Colonic mucosa (tissue), 4 donors: ENCODE measurements at places on chromosomes 6 and 20. TPM values are rescaled to one million over a fixed set of nuclear protein-coding genes. Genes with fewer than 3 reads are reported as not detected.

GRCh38 chr20:39877788-39878187 is 811.2 kb downstream of the MAFB start:
- DNase-seq, result no peak
- H3K4me3 ChIP-seq, result no peak overlapping the region
- no peaks in the 10 kb centered on the region for H3K36me3 ChIP-seq
- no peak overlapping the region for H3K27ac ChIP-seq
- H3K27me3 ChIP-seq, result no peaks in the 10 kb centered on the region

GRCh38 chr6:44650947-44651346 is 263.4 kb downstream of the CDC5L start:
- no peaks in the 10 kb centered on the region for H3K36me3 ChIP-seq
- no peak overlapping the region for H3K4me3 ChIP-seq
- no peak for DNase-seq
- no peaks in the 10 kb centered on the region for H3K27me3 ChIP-seq
- no peaks in the 10 kb centered on the region for H3K4me1 ChIP-seq
- H3K27ac ChIP-seq, result no peak overlapping the region

The DEFB124 gene
- not detected for total RNA-seq

GRCh38 chr6:55047451-55048044 is 126.8 kb upstream of the HCRTR2 start:
- H3K27ac ChIP-seq, result no peak overlapping the region
- H3K4me1 ChIP-seq, result no peaks in the 10 kb centered on the region
- no peaks in the 10 kb centered on the region for H3K27me3 ChIP-seq

The PAK5 gene
- total RNA-seq, result not detected

GRCh38 chr6:83092756-83093399 is 25.4 kb downstream of the DOP1A start:
- no peaks in the 10 kb centered on the region for H3K27me3 ChIP-seq
- DNase-seq, result no peak
- H3K4me3 ChIP-seq, result no peak overlapping the region
- no peak overlapping the region for H3K27ac ChIP-seq
- H3K4me1 ChIP-seq, result no peaks in the 10 kb centered on the region

The PPP1R14C gene
- total RNA-seq, result 23.7 TPM

DNA sequence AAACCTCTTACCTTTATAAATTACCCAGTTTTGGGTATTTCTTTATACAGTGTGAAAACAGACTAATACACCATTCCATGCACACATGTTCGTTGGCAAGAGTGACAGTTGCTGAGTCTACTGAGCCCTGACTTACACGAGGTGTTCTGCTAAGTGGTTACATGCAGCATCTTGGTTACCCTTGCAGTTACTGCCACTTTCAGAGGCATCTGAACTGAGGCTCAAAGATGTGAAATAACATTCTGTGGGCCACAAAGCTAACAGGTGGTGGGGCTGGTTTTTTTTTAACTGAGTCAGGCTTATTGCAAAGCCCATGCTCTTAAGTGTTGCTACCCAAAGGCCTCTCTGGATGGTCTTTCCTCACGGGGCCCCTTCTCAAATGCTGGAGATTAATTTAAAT is 54.4 kb upstream of the GTSF1L start:
- DNase-seq, result no peak
- H3K4me1 ChIP-seq, result no peaks in the 10 kb centered on the region
- H3K27ac ChIP-seq, result no peak overlapping the region
- H3K27me3 ChIP-seq, result no peaks in the 10 kb centered on the region
- H3K4me3 ChIP-seq, result no peak overlapping the region

DNA sequence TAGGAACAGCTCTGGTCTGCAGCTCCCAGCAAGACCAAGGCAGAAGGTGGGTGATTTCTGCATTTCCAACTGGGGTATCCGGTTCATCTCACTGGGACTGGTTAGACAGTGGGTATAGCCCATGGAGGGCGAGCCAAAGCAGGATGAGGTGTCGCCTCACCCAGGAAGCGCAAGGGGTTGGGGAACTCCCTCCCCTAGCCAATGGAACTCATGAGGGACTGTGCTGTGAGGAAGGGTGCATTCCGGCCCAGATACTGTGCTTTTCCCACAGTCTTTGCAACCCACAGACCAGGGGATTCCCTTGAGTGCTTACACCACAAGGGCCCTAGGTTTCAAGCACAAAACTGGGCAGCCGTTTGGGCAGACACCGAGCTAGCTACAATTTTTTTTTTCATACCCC is 21.8 kb downstream of the HDDC2 start:
- no peaks in the 10 kb centered on the region for H3K4me1 ChIP-seq
- no peaks in the 10 kb centered on the region for H3K27me3 ChIP-seq
- H3K27ac ChIP-seq, result no peak overlapping the region
- no peak for DNase-seq
- H3K36me3 ChIP-seq, result no peaks in the 10 kb centered on the region

DNA sequence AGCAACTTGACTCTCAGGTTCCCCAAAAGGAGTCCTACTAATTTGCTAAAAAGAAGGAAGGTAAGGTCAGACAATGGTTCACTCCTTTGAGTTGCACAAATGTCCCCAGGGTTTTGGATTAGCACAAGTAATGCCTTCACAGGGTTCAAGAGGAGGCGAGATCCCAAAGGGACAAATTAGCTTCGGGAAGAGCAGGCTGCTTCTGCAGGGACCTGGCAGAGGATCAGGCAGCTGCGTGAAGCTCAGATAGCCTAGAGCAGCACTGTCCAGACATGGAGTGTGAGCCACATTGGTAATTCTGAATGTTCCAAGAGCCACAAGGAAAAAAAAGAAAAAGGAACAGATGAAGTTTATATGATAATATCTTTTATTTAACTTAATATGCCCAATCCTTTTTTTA is 115.4 kb downstream of the CFAP61 start:
- no peaks in the 10 kb centered on the region for H3K36me3 ChIP-seq
- no peak overlapping the region for H3K4me3 ChIP-seq
- no peaks in the 10 kb centered on the region for H3K4me1 ChIP-seq
- no peaks in the 10 kb centered on the region for H3K27me3 ChIP-seq
- no peak overlapping the region for H3K27ac ChIP-seq

DNA sequence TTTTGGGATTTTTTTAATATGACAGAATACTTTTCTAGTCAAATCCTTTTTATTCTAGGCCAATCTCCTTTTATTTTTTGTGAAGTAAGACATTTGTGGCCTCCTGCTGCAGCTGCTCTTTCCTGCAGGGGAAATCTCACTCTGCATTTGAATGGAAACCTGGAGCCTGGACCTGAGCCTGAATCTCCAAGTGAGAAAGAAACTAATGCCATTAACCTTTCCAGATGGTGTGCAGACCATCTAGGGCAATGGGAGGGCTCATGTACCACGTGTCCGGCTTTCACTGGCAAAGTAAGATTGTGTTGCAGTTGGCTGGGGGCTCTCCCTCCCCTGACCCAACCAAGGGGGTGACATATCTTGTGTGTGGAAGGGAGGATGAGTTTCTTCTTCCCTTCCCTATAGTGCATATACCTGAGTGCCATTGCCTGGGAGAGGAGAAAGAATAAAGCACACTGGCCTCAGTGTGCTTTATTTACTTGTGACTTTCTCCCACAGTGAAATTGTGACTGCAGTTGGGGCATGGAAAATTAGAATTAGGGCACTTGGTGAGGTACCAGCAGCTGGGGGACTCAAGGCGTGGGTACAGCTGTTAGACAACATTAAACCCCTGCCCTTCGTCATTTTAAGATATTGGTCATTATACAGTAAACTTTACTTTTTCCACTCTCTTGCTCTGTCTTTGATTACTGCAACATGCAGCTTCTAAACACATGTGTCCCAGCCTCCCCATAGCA is 159.8 kb upstream of the RIN2 start:
- H3K27ac ChIP-seq, result no peak overlapping the region
- H3K4me3 ChIP-seq, result no peak overlapping the region
- no peaks in the 10 kb centered on the region for H3K27me3 ChIP-seq

DNA sequence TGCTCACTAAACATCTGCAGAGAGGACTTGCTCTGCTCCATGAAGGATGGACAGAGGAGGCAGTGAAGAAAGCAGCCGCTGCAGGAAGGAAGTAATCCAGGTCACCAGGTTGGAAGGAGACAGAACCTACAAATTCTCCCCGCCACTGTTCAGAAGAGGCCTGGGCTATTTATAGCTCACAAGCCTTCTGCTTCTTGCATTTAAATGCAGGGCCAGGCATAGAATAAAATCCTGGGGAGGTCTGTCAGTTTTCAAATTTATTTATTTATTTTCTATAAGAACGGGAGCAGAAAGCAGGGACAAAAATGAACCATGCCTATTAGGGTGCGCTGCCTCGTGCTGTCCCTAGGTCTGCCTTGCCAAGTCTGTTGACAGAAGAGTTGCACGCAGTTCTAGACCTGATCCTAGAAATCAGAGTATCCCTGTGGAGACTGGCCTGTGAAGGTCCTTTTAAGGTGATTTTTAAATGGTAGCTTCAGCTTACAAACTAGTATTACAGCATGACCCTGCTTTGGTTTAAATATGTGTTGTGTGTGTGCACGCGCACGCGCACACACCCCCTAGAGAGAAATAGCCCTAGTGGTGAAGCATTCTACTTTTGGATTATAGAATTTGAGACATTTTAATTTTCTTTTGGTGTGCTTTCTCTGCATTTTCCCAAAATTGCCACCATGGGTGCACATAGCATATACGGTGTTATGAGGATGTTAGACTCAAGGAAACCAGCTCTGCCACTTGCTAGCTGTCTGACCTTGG is 19.5 kb downstream of the RIMS4 start:
- H3K27me3 ChIP-seq, result no peaks in the 10 kb centered on the region
- H3K4me1 ChIP-seq, result no peaks in the 10 kb centered on the region
- H3K4me3 ChIP-seq, result no peak overlapping the region
- H3K27ac ChIP-seq, result no peak overlapping the region

DNA sequence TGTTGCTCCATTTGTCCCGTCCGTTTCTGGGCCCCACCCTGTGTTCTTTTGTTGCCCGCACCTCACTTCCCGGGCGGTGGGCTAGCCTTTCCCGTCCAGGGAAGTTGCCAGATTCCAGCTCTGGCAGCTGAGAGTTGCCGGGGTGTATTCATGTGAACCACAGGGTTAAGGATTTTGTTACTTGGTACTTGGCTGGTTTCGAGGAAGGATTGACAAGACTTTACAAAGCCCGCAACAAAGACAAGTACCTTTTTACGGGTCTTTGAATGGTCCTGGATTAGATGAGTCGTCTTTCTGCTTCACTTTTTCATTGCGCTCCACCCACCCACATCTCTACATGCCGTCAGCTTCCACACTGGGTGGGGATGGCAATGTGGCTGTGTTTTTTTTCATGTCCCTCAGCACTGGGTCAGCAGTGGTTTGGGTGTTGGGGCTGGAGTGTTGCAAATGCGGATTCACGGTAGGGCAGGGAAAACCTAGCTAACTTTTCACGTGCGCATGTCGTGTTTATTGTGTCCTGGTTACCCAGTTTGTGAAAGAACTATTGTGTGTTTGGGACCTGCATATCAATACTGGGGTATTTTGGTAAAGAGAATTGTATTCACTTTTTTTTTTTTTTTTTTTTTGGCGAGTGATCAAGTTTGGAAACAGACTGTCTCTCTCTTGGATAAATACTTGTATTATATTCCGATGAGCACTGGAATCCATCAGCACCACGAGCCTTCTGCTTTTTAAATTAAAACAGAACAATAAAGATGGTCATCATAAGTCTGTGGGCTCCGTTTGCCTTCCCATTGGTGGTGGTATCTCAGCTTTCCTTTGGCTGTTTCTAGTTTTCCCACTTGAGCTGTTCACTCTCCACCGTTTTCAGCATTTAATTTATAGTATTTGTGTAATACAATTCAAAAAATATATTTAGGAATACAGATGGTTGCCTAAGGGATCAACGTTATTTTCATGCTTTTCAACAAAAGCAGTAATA is 1.2 kb downstream of the DUSP22 start:
- peak overlapping the region; percentile 96 for H3K27ac ChIP-seq
- DNase-seq, result peak; percentile 48
- no peaks in the 10 kb centered on the region for H3K27me3 ChIP-seq
- no peaks in the 10 kb centered on the region for H3K36me3 ChIP-seq

- no peaks in the 10 kb centered on the region for H3K27me3 ChIP-seq
- H3K4me3 ChIP-seq, result no peak overlapping the region
- no peaks in the 10 kb centered on the region for H3K36me3 ChIP-seq
- H3K4me1 ChIP-seq, result peaks cover 6% of the 10 kb centered on the region
Observed at GRCh38 chr6:52335576-52335975, 26.4 kb upstream of the PAQR8 start.

- DNase-seq, result no peak
- no peak overlapping the region for H3K27ac ChIP-seq
- H3K36me3 ChIP-seq, result no peaks in the 10 kb centered on the region
Observed at GRCh38 chr6:131161987-131162386, 26.7 kb downstream of the AKAP7 start.

DNA sequence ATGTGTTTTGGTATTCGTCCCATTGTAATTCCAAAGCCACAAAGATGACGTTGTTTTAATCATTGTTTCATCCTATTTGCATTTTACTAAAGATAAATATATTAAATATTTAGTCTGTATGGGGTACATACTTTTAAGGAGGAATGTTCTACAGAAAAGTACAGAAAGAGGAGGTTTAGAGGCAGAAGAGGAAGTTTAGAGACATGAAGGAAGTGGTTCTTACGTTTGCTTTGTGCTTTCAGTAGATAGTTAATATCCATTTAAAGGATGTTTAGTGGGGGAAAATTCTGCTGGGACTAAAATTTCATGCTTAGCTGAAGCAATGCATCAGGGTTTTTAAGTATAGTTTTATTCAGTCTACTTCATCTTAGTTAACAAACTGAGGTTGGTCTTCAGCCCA is 116.6 kb downstream of the CRYBG1 start:
- no peaks in the 10 kb centered on the region for H3K4me1 ChIP-seq
- H3K27me3 ChIP-seq, result no peaks in the 10 kb centered on the region
- H3K36me3 ChIP-seq, result no peaks in the 10 kb centered on the region
- DNase-seq, result no peak

DNA sequence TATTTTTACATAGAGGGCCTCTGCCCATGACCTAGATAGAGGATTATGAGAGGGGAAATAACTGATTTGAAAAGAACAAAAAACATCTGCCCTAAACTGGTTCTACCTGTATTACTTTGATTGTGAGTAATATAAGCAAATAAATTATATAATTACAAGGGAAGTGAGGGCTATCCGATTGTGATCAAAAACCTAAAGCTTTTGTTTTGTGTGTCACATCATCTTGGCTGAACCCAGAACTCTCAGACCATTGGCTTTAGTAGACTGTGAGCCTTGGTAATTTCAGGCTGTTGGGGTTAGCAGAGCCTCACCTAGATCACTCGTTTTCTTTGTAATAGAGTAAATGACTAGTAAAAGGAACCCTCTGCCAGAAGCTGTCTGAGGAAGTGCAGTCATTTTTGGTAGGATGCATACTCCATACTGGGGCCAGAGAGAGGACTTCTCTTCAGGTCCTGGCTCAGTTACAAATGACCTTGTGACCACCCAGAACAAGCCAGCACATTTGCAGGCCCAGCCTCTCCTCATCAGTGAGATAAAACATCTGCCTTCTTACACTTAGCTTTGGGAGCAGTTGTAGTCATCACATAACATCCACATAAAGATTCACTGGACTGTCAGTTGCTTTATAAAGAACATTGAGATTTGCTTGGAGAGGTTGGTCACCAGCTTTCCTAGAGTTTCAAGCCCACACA is 13.5 kb downstream of the STK35 start:
- H3K4me3 ChIP-seq, result no peak overlapping the region
- H3K27me3 ChIP-seq, result no peaks in the 10 kb centered on the region
- peak; percentile 39 for DNase-seq
- H3K4me1 ChIP-seq, result no peaks in the 10 kb centered on the region

The ZBP1 gene
- total RNA-seq, result 3.4 TPM

The SLC22A23 gene
- total RNA-seq, result 89.5 TPM

The DZANK1 gene
- 1.4 TPM for total RNA-seq
